Endodermal cell (in vitro differentiated cells): ENCODE measurements at places on chromosomes 12 and 14.

DNA sequence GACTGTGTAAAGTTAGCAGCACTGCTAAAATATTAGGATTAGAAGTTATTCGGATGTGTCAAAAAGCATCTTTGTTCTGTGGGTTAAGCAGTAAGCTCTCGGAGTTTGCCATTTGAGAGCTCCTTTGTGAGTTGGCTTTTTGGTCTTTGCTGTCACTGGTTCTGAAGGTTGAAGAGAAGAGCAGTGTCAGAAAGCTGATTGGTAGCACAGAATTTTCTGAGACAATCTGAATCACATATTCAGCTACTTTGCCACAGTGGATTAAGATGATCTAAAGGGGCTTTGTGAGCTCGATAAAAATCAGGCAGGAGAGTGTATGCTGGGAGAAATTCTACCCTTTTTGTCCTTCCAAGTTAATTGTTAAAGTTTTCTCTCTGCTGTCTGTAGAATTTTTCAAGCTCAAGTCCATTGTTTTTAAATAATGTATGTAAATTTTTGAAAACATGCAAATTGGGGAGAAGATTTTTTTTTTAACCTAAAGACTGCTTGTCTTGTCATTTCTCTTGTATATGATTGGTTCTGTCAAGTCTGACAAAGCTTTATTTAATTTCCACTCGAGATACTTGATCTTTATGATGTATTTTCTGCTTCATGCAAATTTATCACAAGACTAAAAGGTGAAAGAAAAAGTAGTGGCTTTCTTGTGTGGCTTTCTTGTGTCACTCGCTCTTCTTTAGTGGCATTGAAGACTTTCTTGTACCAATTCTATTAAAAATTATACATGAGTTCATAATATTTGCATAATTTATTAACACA is 307.3 kb downstream of the EGLN3 start:
- DNase-seq = no peak

- DNase-seq = no peak
Observed at GRCh38 chr12:85794531-85794930, 41.7 kb downstream of the RASSF9 start.

- no peak for DNase-seq
Observed at GRCh38 chr14:96269359-96269710, 13.3 kb downstream of the BDKRB1 start.

- no peak for DNase-seq
Observed at GRCh38 chr12:116244001-116244400, 33.5 kb downstream of the MED13L start.

GRCh38 chr12:109448272-109448671 is 28.8 kb downstream of the KCTD10 start:
- no peak for DNase-seq

- DNase-seq = no peak
Observed at GRCh38 chr14:68663385-68664076, 129.3 kb downstream of the ZFP36L1 start.

DNA sequence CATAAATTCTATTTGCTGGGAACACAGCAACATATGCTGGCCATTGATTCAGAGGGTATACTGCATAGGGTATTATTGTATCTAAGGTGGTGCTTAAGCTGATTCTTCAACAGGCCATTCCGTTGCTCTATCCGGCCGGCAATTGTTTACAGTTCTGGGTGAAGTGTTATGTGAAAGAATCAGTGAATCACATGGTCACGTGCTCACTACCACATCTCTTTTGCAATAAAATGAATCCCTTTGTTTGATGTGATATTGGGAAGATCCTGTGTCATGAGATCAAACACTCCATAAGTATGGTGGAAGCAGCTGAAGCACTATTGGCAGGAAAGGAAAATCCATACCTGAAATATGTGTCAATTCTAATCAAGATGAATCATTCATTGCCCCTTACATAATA is 7.6 kb upstream of the USP15 start:
- DNase-seq = no peak

DNA sequence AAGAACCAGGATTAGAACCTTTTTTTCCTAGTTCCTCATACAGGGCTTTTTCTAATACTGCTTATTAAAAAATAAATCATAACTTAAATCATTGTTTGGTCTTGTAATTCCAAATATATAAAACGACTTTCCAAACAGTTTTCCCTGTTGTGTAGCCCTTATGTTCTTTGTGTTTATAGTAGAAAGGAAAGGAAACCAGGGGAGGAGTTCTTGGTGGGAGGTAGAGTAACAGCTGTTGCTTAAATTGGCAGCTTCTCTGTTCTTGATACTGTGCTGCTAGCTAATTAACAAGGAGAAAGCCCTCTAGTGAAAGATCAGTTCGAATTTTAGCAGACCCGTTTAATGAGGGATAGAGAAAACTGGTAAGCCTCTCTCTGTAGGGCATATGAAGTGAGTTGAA is 15.0 kb downstream of the SRP54 start:
- DNase-seq = no peak

DNA sequence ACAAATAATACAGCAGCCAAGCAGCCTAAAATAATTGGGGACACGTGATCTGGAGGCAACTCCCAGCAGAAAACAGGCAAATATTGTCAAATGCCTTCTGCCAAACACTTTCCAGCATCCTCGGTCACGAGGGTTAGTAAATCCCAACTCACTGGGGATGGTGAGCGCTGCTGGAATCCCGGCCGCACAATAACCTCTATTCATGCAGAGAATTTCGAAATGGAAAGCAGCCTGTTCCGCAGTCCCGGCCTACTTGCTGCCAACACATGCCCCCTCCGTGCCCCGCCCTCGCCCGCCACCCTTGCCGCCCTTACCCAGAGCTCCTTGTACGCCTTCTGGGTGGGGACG is 62.2 kb downstream of the RFX4 start:
- DNase-seq = no peak

- peak; percentile 55 for DNase-seq
Observed at GRCh38 chr14:21026274-21026987, 1.6 kb upstream of the NDRG2 start.

- DNase-seq = no peak
Observed at GRCh38 chr12:65616022-65616421, 208.3 kb upstream of the HMGA2 start.

DNA sequence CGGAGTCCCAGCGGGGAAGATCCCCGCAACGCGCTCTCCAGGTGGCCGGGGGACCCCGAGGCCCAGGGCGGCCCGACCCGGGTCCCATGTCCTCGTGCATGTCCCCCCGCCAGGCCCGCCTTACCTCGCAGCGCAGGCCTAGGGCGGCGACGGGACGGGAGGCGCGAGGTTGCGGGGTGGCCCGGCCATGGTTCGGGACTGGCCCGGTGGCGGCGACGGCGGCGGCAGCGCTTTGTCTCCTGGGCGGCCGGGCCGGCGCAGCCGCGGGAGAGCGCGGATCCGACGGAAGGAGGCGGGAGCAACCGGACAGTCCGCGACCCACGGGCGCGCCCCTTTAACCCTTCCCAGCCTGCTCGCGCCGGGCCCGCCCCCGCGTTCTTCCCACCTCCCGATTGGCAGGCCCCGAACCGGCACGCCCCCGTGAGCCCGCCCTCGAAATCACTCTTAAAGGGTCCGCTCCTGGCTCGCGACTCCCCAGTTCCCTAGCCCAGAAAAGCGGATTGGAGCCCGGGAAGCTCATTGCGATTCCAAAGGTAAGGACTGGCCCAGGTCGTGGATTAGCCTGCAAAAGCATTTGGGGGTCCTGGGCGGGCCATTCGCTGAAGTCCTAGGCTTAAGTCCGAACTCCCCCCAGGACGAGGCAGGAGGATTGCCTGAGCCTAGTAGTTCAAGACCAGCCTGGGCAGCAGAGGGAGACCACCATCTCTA is at the start of gene PHETA1:
TSS of gene PHETA1 (minus strand) at position 308 of the 708 bp plus-strand sequence. CDS start 5,668 bp downstream, outside the sequence.
- DNase-seq = peak; percentile 98

DNA sequence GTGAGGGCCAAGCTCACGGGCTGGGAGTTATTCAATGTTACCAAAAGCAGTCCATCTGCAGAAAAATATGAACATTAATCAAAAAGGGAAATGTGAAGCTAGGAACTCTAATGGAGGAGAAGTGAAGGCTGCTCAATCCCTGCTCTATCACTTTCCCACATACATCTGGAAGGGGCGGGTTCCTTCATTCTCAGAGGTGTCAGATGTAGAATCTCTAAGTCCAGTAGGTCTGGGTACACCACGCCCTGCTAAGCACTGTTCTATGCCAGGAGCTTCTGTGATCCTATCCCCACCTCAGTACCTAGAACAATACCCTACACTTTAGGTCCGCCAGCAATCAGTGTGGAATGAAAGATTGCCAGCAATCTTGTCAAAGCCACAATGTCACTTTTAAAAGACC is 37.0 kb upstream of the ANO2 start:
- DNase-seq = peak; percentile 20

DNA sequence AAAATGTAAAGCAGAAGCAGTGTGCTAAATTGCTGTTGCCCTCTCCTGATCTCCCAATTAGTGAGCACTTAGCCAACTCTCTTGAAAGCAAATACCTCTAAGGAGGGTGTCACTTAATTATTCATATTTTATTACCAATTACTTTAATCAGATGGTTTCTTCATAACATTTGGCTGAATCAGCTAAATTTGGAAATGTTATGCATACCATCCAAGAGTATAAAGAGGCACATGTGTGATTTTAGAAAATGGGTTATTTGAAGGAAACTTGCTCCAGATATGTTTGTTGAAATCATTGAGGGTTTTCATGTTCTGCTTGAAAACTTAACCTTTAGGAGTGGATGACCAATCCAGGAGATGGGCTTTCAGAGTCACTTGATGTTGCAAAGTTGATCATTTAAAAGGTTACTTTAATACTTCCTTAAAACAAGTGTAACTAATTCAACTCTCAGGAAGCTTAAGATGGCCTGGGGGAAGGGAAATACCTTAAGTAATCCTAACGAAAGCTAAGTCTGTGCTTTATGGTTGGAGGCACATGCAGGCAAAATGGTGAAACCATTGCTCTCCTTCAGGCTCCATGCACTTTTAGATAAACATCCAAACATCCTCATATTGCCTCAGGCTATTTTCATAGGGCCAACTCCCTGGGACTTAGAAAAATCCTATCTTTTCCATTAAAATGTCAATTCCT is 434.5 kb downstream of the MDGA2 start:
- no peak for DNase-seq

DNA sequence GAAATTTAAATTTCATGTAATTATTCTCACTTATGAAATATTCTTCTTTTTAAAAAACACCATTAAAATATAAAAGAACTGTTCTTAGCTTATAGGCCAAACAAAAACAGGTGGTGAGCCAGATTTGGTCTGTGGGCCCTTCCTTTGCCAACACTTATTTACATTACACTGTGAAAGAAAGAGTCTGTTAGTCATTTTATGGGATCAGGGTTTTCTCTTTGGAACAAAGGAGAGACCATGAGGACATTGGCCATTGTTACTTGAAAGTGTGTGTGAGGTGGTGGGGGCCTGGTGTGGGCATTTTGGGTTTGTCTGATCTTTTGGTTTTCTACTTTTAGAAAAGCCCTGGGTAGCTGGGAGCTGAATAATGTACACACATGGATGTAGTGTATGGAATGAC is 62.7 kb downstream of the TTC6 start:
- no peak for DNase-seq

GRCh38 chr14:73740618-73741326 is 26.6 kb upstream of the PNMA1 start:
- peak; percentile 85 for DNase-seq

GRCh38 chr14:43438056-43438455 is 1069.0 kb downstream of the FSCB start:
- no peak for DNase-seq

DNA sequence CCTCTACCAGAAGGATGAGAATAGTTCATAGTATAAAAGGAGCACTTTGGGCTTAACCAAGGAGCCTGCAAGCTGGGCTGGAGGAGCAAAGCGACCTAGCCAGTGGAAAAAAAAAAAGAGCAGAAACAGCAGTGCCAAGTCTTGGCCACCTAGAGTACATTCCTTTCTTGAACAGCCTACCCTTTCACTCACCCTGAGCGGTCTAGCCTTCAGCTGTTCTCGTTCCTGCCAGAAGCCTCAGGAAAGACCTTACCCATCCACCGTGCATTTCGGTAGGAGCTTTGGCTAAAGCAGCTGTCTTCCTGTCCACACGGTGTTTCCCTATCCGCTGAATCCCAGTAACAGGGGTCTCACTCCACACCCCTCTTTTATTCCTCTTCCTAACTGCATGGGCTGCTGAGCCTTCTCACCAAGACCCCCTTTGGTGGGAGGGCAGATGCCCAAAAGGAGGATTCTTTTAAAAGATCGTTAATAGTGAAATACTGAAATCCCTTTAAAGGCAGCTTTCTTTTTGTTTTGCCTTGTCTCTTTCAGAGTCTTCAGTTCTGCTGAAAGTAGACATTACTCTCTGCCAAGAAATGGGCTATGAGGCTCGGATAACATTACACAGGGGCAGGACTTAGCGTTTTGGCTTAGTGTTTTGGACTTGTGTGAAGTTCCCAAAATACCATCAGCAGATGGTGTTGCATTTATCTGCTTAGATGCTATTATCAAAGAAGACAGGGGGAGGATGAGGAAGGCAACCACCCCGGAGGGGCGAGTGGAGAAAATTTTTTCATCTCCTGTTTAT is 88.5 kb upstream of the METAP2 start:
- no peak for DNase-seq

GRCh38 chr14:68421116-68421515 is 371.8 kb downstream of the ZFP36L1 start:
- no peak for DNase-seq

DNA sequence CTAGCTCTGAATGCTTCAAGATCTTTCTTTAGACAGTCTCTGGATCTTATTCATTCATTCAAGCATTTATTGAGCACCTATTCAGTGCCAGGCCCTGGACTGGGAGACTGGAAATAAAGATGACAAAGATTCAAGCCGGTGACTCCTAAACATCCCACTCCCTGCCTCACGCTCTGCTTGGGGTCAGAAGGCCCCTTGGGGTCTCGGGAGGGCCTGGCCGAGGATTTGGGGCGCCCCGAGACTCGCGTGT is 224 bp upstream of the DTX1 start:
- no peak for DNase-seq

DNA sequence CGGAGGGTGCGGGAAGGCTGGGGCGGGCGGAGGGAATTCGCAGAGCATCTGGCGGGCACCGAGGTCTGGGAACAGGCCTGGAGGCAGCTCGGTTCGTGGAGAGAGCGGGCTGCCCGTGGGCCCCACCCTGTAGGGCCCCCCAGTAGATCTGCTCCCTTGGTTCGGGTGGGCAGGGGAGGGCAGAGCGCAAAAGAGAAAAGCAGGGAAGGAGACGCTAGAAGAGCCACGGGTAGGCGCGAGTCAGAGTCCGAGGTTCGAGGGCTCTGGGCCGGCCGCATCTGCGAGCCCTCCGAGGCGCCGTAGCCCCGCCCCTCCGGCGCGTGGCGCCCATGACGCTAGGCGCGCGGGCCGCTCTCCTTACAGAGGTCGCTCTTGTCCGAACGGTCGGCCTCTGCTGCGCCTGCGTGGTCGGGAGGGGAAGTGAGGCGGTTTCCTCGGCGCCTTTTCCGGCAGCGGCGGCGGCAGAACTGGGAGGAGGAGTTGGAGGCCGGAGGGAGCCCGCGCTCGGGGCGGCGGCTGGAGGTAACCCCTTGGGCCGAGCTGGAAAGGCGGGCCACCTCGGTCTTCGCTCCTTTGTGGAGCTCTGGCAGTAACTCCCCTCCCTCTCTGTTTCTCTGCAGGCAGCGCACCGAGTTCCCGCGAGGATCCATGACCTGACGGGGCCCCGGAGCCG is at the start of gene ARF6:
TSS of gene ARF6 (plus strand) at position 447 of the 673 bp plus-strand sequence. CDS start 655 bp downstream, outside the sequence.
- DNase-seq = peak; percentile 99

- peak; percentile 84 for DNase-seq
Observed at GRCh38 chr12:26195641-26196420, 458 bp downstream of the SSPN start.
